Epithelial cell of proximal tubule (primary cell): ENCODE measurements at places on chromosomes 2 and 18.
A peak's percentile ranks its signal among the peaks of the same experiment; 100 is the strongest.

GRCh38 chr18:73235491-73235890, 367.7 kb upstream of the NETO1 start:
- peak; percentile 83 for DNase-seq

DNA sequence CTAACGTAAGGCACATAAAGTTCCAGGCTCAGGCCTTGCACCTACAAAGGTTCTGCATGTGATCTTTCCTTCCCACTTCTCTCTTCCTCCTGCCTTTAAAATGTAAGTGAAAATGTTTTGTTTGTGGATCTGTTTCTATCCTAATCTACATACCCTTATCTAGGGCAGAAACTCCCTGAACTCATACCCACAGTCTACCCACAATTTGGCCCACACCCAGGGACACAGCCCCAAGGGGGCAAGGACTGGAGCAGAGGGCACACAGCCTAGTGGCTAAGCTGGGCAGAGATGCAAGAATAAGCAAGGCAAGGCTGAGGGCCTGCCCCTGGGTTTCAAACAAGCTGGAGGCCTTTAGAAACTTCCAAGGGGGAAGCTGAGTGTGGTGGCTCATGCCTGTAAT, 71.0 kb downstream of the HS1BP3 start:
- DNase-seq: no peak

DNA sequence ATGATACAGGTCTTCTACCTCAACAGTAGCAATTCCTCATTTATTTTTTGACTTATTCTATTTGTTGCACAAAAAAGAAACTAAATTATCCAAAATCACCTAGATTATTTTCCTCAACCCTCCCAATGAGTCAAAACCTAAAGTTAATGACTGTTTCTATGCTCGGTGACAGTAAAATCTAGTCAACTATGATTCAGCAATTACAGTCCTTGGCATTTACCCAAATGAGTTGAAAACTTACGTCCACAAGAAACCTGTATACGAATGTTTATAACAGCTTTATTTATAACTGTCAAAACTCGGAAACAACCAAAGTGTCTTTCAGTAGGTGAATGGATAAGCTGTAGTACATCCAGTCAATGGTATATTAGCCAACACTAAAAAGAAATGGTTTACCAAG, 439.3 kb downstream of the CBLN2 start:
- no peak for DNase-seq

DNA sequence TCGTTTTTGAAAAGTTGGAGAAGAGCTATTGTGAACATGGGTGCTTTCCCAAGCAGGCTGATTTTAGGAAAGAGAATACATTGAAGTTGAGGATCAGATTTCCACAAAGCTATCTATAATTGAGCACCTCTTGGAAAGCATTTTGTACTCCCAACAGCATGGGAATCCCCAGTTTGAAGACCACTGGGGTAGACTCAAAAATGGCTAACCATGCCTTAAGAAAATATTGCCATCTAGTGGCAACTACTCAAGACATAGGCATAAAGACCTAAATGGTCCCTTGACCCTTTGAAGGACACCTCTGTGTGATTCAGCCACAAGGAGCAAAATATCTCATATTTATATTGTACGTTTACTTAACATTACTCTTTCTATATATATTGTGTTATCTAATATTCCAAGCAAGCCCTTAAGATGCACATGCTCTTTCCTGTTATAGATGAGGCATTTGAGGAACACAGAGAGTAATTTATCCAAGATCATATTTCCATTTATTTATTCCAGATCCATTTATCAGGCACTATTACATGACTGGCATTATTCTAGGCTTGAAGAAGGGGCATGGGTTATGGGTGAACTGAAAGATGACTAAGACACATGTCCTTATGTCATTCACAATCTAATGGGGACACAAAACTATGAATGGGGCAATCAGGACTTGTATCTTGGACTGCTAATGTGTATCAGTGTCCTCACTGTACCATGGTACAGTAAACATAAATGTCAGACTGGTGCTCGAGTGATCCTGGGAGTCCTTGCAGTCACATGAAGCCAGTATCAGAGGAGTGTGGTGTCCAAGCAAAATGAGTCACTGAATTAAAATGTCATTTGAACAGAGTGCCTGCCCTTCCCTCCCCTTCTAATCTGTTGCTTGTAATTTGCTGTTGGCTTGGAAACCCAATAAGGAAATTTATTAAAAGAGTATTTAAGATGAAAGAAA, 121.0 kb upstream of the XPO1 start:
- no peak for DNase-seq

- no peak for DNase-seq
Observed at GRCh38 chr2:140363131-140363530, 1582.9 kb upstream of the NXPH2 start.

- no peak for DNase-seq
Observed at GRCh38 chr2:180048251-180048650, 41.2 kb upstream of the CWC22 start.

GRCh38 chr2:138500592-138501424, 762 bp upstream of the SPOPL start:
- DNase-seq: no peak

- no peak for DNase-seq
Observed at GRCh38 chr2:30287857-30288513, 56.7 kb downstream of the LBH start.

DNA sequence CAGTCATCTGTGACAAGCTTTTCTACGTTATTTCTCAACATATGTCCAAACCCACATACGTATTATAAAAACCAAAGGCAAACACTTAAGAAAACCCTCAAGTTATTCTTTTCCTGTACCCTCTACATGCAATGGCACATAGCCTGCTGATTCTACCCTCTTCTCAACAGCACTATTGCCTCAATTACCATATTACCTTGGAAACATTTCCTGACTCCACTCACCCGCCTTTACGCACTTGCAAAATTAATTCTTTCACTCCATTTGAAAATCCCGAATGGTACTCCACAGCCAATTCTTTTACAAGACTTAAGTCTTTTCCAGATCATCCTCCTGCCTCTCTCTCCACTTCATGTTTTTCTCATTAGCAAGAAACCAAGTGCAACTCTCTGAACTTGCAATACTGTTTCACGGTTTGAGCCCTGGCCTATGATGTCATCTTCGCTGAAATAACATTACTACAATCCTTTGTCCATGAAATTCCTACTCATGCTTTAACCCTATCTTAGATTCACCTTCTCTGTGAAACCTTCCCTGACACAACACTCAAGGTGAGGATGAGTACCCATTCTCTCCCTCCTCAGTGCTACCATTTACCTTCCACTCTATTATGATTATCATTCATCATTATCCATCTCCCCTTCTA, 29.0 kb downstream of the SESTD1 start:
- DNase-seq: peak; percentile 84

GRCh38 chr2:80459028-80459427, 154.5 kb upstream of the LRRTM1 start:
- DNase-seq: peak; percentile 54
